Activated CD8-positive, alpha-beta memory T cell treated with anti-CD3 and anti-CD28 coated beads for 4 hours (primary cell): ENCODE measurements at places on chromosomes 2 and 18.

DNA sequence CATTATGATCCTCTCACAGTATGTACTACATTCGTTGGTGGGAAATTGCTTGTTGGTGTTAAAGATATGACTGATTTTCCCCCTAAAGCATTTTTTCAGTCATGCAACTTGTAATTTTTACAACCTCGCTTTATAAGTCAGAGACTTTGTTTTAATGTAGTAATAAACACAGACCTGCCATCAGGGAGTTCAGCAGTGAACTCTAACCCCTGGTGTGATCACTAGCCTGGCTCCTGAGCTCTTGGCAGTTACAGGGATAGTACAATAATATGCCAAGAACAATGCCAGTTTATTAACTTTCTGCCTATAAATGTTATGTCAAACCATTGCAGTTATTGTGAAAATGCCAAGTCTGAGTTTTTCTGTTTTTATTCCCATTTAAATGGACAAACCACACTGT lies 93.8 kb downstream of the EDAR start:
- no peak for DNase-seq

DNA sequence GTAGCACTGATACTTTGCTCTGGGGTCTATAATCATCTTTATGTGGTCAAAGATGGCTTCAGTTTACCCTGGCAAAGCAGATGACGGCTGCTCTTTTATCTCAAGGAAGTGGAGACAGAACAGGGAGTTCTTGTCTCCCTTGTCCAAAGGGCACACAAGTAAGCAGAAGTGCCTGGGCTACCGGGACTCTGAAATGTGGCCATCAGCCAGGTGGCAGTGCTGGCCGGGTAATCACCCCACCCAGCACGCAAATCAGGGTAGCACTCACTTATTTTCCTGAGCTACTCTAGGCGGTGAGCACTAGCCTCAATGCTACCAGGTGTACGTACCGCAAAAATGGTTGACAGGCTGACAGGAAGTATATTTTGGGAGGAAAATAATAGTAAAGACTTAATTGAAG lies 119.7 kb upstream of the ETAA1 start:
- no peak for DNase-seq

GRCh38 chr2:102112271-102112670 lies 30.3 kb upstream of the IL1R1 start:
- DNase-seq: no peak

GRCh38 chr2:204863336-204863735 lies 318.1 kb downstream of the PARD3B start:
- DNase-seq: no peak

- DNase-seq: no peak
Observed at GRCh38 chr2:181772777-181773176, 92.5 kb upstream of the NEUROD1 start.

DNA sequence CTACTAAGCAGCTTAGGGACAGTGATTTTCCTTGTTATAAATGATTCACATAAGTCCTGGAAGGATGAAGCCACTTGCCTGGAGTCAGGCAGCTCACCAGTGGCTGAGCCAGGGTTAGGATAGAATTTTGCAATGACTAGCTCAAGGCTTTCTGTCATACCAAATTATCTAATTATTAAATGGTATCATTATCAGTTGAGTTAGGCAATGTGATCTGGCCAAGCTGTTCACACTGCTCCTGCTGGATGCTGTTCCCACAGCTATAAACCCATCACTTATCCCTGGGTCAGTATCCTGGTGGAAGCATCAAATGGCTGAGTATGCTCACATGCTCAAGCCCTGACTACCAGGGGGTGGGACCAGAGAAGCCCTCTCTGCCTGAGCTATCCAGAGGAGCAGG lies 235.2 kb downstream of the MTX2 start:
- no peak for DNase-seq

DNA sequence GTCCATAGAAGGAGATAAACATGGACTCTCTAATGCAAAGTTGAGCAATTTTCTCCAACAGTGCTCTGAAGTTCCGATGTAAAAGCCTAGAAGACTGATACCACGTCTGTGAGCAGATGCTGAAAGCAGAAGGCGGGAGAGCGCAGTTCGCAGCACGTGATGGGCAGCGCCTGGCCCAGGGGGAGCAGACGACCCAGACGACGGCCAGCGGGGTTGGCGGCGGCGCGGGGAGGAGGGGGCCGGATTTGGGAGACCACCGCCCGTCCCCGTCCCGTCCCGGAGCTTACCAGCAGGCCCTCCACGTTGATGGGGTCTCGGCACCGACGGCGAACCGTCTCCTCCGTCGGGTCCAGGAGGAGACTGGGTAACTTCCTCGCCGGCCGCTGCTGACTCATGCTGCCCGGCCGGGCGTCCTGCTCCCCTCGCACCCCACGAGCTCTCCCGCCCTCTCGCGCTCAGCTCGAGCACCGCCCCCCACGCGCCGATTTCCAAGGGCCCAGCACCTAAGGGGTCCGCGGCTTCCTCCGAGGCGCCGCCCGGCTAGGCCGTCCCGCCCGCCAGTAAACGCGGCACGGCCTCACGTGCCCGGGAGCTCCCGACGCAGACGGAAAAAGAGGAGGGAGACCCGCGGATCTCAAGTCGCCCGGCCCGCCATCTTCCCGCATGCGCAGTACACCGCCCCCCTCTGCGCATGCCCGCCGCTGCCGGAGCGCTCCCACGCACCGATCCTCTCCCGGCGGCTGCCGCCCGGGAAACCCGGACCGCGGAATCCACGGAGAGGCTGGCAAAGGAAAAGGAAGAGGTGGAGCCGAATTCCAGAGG lies at the start of gene E2F6:
Gene E2F6 (minus strand): TSS at position 677 of the 822 bp plus-strand sequence. CDS start 282 bp downstream, at position 395.
- peak; percentile 64 for DNase-seq

DNA sequence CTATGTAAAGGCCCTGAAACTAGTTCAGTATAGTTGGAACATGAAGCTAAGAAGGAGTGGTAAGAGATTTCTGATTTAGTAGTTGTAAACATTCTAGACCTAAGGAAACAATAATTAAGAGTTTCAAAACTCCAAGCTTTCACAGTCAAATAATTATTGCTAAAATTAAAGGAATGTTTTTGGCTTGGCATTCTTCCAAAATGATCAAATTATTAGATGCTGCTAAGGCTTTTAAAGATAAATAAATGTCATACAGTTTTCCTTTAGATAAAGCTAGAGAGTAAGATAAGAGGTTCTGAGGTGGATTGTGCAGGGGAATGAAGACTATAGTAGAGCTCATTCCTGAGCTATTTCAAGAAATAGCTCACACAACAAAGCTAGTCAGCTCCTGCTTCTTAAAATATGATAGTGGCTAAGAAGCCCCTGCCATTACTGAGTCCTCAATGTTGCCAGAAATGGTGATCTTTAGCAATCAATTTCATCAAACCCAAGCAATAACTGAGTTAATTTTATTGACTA lies 45.3 kb downstream of the ZC3H15 start:
- no peak for DNase-seq

DNA sequence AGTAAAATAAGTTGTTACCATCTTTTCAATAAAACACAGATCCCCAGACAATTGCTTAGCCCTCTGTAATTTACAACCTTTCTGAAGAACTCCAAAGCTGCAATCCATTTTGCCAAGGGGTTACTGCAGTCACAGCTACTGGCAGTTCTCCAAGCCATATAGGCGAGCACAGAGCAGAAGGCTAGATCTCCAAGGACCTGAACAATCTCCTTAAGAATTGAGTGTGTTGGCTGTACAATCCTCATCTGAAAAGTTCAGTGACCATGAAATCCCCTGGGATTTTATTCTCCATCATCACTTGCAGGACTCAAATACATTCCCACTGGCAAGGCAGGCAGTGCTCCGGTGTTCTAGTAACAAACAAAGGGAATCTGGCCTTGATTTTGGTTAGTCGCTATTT lies 103.9 kb upstream of the LRP1B start:
- no peak for DNase-seq

DNA sequence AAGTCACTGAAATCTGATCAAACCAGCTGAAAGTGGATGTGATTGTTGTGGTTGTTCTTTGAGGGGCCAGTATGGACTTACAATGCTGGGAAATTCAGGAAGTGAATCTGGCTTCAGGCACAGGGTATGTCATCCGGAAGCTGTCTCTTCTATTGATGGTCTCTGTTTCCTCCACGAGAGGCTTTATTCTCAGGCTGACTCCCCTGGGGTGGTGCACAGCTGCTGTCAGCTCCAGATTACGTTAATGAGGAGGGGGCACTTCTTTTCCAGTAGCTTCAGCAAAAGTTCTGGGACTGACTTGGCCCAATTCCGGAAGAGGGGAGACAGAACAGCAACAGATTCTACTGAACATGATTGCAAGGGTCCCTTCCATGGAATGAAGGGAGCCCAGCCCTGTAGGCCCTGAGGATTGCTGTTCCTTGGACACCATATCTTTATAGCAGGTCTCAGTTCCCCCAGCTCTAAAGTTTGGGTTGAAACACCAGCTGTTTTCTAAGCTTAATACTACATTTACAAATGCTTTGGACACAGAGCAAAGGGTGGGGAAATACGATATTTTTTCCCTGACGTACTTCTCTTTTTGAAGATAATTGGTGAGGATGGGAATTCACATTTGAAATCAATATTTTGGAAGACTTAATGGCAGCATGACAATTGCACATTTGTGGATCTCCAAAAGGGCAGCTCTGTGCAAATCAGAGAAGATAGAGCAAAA lies 400.9 kb downstream of the TSN start:
- no peak for DNase-seq

- no peak for DNase-seq
Observed at GRCh38 chr2:177465400-177466138, 73.0 kb downstream of the AGPS start.

GRCh38 chr18:23087352-23087751 lies 47.9 kb upstream of the CABLES1 start:
- DNase-seq: no peak

- DNase-seq: no peak
Observed at GRCh38 chr2:159712929-159713420, 669 bp downstream of the MARCHF7 start.

GRCh38 chr2:169280502-169280901 lies 81.8 kb downstream of the LRP2 start:
- DNase-seq: no peak

DNA sequence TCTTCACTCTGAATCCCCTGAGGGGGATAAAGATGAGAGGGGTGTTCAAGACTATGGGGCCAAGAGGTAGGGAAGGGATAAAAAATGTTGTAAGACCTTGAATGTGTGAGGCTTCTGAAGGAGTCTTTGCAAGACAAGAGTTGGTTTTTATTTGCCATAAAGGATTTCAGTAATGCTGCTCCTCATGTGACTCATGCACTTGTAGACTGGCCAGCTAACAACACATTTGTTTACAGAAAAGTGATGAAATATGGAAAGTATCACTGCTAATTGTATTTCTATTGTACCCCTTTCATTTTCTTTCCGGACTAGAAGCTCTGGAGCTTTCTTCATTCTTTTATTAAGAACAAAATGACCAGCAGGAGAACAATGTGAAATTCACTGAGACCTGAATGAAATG lies 782.1 kb downstream of the EPHA4 start:
- no peak for DNase-seq

- no peak for DNase-seq
Observed at GRCh38 chr18:66457245-66457644, 146.6 kb downstream of the CDH19 start.

GRCh38 chr2:120710256-120710655 lies 25.4 kb upstream of the GLI2 start:
- DNase-seq: no peak

- DNase-seq: no peak
Observed at GRCh38 chr18:76391746-76392145, 103.3 kb downstream of the ZNF516 start.

DNA sequence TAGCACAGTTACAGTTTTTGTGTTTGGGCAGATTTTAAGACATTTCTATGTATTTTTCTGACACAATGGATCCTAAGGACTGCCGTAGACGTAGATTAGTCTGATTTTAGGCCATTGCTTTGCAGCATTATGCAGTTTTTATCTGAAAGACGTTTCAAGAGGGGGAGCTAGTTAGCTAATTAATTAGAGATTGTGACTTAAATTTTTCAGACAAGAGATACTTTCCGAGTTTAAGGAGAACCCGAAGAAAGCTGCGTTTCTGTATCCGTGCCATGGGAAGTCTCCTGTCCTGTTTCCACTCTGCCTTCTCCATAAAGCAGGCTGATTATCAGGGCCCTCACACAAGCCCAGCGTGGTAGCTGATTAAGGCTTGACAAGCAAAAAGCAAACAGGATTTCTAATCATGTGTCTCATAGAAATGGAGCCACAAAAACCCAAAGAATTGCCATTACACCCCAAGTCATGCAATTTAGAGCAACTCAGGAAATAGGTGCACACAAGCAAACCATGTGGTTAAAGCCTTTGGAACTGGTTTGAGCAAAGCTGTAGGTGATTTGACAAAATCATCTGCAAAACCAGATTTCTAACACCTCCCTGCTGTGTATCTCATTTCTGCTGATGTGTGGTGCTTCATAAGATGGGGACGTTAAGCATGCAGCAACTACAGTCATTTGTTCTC lies 808.1 kb downstream of the RNF144A start:
- no peak for DNase-seq

DNA sequence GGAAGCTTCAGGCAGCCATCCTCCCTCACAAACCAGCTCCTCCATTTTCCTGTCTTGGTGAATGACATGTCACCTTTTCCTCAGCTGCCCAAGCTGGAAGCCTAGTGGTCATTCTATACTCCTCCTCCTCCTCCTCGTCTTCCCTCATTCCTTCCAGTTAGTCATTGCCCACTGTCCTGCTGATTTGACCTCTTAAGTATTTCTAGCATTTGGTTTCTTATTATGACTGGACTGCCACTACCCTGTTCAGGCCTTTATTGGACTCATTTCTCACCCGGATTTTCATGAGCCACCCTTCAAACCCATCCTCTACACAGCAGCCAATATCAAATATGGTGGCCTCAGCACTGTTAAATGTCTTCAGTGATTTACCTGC lies 21.9 kb upstream of the MGAT5 start:
- no peak for DNase-seq

DNA sequence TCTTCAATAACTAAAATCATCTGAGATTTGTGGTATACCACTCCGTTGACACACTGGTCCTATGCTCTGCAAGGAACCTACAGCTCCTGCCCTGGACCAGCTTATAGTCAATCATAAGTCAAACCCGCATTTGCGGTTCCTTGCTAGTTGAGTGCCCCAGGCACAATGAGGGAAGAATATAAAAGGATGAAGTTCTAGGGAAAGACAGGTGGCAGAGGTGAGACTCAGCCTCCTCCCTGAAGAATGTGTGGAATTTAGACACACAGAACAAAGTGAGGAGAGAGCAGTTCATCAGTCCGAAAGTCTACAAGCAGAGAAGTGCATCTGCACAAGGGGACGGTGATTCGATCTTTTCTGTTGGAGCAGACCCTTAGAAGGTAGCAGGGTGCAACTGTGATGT lies 615.0 kb upstream of the FANCL start:
- no peak for DNase-seq

GRCh38 chr2:63424329-63425078 lies 163.8 kb downstream of the WDPCP start:
- DNase-seq: no peak

GRCh38 chr18:40687399-40687798 lies 1267.6 kb upstream of the PIK3C3 start:
- DNase-seq: no peak

GRCh38 chr18:28127763-28128658 lies 48.9 kb downstream of the CDH2 start:
- no peak for DNase-seq

DNA sequence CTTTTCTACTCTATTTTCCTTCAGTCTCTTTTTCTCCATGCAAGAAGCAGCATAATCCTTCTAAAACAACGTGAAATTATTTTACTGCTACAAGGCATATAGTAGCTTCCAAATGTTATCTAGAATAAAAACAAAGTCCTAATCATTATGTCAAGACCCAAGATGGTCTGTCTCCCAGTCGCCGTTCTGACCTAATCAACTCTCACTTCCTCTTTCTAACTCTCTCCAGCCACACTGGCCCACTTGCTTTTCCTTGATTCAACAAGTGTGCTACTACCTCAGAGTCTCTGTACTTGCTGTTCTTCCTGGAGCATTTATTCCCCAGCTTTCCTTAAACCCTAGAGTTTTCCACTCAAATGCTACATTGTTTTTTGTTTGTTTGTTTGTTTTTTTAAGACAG lies 1491.2 kb downstream of the LRP1B start:
- DNase-seq: no peak
